ENCODE measurements at places on chromosomes 3 and 15. TPM values are rescaled to one million over a fixed set of nuclear protein-coding genes. Genes with fewer than 3 reads are reported as not detected.

DNA sequence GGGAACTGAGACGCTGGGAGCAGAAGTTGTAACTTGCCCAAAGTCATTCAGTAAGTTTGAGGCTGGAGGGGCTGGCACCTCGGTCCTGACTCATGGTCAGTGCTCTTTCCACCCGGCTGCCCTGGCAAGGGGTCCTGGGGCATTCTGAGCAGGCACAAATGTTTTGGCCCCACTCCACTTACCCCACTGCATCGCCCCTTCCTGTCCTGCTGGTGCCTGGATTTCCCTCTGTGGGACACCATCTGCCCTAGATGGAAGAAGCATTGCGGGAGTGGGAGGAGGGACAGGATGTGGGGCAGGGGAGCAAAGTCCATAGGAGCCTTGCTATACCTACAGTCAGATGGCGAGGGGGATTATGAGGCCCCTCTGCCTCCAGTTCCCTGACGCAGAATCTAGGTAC, 4.5 kb downstream of the CORO2B start:
- no peak for DNase-seq

Gene SPESP1
- total RNA-seq = 4.1 TPM

DNA sequence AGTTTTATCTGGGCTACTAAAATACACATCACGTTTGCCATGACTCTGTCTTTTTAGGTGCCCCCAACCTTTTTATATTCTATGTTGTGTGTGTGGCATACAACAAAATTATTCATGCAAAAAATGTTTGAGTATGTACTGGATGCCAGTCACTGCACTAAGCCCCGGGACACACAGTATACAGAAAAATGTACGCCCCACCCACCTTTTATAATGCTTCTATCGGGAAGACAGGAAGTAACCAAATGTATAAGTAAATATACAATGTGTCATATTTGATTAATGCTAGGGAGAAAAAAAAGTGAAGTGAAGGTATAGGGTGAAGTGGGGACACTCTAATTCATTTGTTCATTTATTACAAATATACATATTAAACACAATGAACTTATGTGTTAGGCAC, 503.4 kb upstream of the MDFIC2 start:
- DNase-seq = no peak

GRCh38 chr3:195558602-195559001, 15.5 kb upstream of the PPP1R2 start:
- no peak for DNase-seq

Gene TICRR
- total RNA-seq = 0.76 TPM

- DNase-seq = no peak
Observed at GRCh38 chr3:194380326-194380725, 10.8 kb upstream of the LRRC15 start.

GRCh38 chr3:126663257-126663656, 8.3 kb upstream of the TXNRD3 start:
- DNase-seq = no peak

DNA sequence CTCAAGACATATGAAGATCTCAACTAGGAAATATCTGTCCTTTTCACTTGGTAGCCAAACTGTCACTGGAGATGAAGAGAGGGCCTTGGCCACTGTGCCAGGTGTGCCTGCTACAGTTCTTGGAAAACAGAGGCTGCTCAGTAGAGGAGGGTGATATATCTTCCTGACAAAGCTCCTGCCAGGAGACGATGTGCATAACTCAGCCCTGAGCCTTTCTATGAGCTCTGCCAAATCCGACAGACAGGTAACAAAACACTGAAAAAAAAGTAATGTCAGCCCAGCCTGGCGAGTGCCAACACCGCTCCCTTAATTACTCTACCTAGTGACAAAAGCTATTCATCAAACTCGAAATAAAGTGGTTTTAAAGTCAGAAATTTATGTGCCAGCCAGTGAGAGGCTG, 123.2 kb downstream of the MFSD1 start:
- no peak for DNase-seq

Measured in suprapubic skin (tissue), 4 donors.